ENCODE measurements at places on chromosomes 2 and 18.

DNA sequence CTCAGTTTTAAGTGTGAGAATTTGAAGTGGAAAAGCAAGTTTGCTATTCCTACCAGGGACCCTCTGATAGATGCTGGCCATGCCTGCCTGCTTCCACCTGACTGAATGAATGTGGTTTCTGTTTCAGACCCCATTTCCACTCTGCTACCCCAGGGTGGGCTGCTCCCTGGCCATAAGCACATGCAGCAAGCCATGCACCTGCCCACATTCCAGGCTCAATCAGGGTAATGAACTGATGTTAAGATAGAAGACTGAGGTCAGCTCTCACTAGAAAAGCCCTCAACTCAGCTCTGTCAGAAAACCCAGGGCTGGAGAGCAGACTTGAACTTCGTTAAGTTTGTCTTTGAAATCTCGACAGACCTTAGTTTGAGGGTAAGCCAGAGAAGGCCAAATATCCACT, 333.9 kb downstream of the CYRIA start:
- no peak for DNase-seq

DNA sequence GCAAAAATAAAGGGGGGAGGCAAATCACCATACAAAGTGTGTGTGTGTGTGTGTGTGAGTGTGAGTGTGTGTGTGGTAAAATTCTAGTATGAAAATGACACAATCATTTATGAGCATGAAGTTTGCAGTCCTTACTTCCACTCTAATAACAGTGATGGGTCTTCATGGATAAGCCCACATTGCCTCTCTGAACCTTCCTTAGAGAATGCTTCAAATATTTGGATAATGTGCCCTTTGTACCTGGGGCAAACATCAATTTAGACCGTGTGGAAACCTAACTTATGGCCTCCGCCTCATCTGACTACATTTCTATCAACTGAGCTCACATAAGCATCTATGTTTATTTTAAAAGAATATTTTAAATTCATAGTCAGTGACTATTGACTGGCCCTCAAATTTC, 3.7 kb downstream of the SCN9A start:
- DNase-seq = no peak

DNA sequence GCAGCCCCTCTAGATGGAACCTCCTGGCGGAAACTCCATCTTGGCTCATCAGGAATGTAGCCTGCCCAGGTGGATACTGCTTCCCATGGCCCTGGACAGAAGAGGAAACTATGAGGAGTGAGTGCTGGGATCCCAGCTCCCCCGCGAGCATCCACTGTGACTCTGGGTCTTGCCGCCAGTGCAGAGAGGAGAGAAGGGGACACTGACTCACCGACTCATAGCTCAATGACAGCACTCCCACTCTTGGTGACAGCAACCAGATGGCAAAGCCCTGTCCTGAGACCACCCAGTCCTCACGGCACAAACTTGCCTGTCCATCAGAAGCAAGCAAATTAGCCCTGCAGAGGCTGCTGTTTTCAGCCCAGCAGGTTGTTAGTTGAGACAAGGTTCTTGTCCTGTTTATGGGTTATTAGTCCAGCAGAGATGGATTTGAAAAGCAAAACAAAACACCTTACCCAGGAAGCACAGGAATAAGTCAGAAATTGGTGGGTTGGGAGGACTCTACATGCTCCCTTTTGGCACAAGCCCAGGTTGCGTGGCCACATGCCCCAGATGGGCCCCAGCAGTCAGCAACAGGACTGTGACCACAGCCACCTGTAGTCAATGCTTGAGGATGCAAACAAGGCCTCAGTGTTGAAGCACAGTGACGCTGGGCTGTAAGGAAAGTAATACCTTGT, 111.5 kb upstream of the GLI2 start:
- no peak for DNase-seq

GRCh38 chr2:233209533-233210171, 41.8 kb upstream of the ATG16L1 start:
- peak; percentile 69 for DNase-seq

DNA sequence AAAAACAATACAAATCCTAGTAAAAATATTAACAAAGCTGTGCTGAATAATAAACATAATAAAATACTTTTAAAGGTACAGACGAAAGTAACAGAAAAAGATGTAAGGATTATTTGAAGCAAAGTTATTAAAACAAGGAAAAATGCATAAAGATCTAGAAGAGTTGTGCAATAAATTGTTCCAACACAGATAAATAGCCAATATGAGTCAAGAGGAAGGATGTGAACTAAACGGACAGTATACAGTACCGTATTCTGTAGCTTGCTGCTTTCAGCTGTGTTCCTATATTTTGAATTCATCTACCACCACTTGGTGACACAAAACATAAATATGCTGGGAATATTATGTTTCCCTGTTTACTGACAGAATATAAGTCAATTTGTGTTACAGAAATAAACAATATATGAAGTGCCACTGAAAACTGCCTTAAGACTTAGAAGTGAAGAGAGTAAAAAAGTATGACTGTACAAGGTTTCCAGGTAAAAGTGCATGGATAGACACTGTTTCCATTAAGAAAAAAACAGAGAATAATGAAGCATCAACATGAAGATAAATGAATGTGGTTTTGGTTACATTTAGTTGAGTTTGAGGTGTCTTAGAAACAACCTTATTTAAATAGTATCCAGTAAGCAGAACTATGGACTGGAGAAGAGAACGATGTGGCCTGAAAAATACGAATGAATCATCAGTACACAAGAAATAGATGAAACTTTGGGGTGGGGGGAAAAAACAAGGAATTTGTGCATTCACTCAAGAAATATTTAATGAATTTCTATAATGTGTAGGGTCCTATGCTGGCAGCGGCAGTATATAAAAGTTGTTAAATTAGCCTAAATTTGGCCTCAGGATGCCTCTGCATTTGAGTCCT, 13.1 kb downstream of the PPP3R1 start:
- no peak for DNase-seq

- no peak for DNase-seq
These were observed 381.2 kb downstream of the MBD2 start for GRCh38 chr18:53843113-53843760.

DNA sequence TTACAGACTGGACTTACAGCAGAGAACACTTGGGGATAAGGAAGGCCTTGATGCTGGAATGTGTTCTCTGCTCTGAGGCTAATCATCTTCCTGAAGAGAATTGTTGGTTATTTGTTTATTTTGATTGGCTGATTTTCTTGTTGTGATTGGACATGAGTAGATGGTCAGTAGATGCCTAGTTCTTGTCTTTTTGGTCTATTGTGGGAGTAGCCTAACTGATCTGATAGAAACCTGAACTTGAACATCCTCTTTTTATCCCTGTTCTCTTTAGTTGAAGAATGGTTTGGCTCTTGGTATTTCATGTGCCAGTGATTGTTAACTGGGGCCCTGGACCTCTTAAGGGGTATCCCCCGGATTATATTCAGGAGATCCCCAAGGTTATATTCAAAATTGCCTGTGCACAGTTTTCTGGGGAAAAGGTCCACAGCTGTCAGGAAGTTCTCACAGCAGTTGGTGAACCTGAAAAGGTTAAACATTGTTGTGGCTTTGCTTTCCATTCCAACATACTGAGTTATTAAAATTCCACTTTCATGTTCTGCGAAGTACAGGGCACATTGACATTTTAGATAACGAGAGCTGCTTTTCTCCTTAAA, 13.6 kb downstream of the TWSG1 start:
- no peak for DNase-seq

DNA sequence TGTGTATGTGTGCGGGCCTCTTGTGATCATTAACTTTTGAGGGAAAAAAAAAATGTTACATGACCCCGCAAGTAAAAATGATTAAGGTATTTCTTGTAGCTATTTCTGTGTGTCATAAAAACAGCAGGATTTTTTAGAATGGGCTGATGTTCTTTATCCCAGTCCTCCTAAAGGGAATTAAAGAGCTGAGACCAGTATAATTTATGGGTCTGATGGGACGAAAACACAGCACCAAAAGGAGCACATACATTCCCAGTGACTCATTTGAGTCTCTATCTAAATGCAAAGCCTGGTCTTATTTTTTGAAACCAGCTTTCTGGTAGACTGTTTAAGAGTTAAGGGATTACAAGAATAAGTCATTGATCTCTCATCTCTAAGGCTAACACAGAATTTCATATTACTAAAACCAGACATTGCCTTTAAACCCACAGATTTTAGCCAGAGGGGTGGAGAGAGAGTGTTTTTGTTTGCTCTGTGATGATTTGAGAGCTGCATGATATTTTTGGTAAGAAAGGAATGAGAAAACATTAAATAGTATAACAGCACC, 342.3 kb upstream of the EPHA4 start:
- no peak for DNase-seq

GRCh38 chr2:133438848-133439564, 129.3 kb downstream of the NCKAP5 start:
- no peak for DNase-seq

DNA sequence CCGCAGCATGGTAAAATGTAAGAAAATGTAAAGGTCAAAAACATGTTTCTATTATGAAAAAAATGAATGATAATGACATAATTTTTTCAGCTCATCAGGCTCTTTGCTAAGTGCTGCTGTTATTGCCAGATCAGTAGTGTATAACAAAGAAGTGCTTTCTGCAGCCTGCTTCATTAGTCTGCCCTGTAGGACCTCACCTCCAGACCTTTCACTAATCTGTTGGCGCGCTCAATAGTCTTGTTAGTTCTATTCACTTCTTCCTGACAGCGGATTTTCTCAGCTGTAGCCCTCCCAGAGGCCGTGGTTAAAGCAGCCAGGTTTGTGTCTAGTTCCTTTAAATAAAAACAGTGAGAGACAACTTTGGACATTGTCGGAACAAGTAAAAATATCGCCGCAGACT, 97.7 kb downstream of the CDCA7 start:
- DNase-seq = no peak

DNA sequence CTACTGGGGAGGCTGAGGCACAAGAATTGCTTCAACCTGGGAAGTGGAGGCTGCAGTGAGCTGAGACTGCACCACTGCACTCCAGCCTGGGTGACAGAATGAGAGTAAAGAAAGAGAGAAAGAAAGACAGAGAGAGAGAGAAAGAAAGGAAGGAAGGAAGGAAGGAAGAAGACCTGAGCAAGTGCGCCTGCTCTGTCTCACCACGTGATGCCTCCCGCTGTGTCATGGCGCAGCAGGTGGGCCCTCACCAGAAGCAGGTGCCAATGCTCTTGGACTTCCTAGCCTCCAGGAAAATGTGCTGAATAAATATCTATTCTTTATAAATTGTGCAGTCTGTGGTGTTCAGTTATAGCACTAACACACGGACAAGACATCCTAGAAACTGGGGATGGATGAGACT, 270.0 kb downstream of the CYP26B1 start:
- no peak for DNase-seq
